ENCODE measurements at places on chromosomes 4 and X.

- no peak for DNase-seq
Observed at GRCh38 chr4:26290321-26290720, 30.5 kb upstream of the RBPJ start.

DNA sequence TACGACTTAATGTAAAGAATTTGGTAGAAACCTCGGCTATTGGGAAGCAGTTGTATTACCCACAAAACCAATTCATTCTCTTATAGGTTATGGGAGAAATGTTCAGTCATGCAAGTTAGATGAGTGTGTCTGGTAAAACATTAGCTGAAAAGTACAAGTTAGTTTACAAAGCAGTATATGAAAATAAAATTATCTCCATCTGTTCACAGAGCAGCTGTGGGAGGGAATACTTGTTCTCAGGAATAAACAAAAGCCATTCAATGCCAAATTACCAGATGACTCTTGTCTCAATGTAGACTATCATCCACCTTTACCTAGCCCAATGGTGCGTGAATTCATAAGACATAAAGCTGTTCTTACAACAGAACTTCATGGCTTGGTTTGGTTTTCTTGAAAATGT lies 28.6 kb downstream of the STAP1 start:
- no peak for DNase-seq

DNA sequence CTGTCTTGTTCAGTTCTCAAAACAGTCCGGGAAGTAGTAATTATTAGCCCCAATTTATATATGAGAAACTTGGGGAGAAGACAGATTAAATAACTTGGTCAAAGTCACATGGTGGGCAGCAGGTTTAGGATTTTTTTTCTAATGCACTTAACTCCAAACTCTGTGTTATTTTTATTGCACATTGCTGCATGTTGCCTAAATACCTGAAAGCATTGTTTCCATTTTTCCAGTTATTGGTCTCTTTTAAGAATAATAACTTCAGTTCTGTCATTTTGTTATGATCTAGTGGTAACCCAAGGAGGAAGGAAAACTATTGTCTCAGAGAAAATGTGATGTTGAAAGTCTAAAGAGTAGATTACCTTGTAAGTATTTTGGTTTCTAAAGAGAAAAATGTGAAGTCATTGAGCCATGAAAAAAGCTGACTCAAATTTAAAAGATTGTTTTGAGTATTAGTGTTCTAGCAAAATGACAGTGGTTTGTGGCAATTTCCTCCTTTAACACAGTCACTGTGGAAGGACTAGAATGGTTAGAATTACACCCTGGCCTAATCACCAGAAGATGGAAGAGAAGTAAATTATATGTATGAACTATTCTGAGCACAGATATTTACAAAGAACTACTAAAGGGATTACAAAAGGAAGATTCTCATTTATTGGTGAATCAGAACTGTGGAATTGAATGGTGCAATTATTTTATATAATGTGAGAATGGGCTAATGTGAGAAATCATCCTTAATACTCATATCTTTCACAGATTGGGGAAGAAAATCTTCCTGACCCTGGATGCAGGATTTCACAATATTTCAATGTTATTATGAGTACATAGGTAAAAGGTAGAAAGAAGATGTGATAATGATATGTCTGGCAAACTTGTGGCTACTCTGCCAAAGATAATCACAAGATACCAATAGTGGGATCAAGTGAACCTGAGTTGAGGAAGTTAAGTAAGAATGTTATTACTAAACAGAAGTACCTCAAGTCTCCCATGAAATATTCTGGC lies 21.7 kb upstream of the CXCL8 start:
- peak; percentile 61 for DNase-seq

DNA sequence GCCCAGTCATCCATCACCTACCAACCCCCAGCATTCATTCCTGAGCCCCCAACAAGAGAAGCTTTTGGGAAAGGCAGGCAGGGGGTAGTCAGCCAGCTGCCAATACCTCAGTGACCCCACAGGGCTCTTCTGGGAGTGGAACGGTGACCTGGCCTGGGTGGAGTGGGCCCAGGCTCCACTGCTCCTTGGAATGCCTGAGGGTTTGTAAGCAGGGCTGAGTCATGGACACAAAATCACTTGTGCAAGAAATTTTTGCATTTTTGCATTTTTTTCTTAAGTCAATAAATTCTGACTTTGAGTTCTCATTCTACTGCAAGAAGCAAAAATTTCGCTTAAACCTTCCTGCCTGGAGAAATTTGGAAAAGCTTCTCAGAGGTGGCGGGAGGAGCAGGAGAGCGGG lies 18.5 kb downstream of the SORCS2 start:
- DNase-seq, result no peak

DNA sequence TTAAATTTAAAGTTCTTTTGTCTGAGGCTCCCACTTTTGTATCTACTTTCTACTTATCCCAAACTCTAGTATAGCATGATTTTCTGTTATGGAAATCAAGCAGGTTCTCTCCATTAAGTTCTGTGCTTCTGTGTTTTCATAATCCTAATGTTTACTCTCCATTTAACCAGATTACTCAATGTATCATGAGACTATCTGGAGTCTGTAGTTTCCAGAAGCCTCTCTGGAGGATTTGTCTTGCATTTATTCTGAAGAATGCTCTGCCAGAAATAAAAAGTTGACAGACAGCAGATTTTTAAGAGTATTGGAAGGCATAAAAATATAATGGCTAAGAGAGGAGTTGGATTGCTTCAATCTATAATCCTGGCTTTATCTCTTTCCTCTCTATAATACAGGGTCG lies 39.2 kb upstream of the PLS3 start:
- no peak for DNase-seq

GRCh38 chr4:72467633-72468032 lies 101.4 kb downstream of the ADAMTS3 start:
- no peak for DNase-seq

- DNase-seq, result peak; percentile 75
Observed at GRCh38 chr4:151940926-151941617, 180.3 kb upstream of the GATB start.

GRCh38 chr4:48244665-48245064 lies 25.0 kb downstream of the TEC start:
- no peak for DNase-seq

GRCh38 chr4:119165767-119166166 lies 30.1 kb downstream of the MYOZ2 start:
- no peak for DNase-seq

DNA sequence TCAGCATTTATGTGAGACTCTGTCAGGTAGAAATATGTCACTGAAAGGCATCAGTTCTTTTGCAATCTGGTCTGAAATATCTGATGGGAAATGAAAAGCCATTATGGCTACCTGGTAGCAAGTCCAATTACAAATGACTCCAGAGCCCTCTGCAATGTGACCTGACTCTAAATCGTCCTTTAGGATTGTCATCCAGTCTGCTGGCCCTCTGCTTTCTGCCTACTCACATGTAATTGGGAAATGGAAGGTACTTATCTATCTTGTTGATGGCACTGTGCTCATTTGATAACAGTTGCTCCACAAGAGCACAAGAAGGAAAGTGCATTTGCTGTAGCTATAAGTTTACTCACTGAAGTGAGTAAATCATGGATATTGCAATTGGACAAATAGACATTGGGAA lies 799.8 kb downstream of the RAPGEF2 start:
- DNase-seq, result no peak

GRCh38 chr4:74855879-74856278 lies 61.6 kb upstream of the BTC start:
- no peak for DNase-seq

DNA sequence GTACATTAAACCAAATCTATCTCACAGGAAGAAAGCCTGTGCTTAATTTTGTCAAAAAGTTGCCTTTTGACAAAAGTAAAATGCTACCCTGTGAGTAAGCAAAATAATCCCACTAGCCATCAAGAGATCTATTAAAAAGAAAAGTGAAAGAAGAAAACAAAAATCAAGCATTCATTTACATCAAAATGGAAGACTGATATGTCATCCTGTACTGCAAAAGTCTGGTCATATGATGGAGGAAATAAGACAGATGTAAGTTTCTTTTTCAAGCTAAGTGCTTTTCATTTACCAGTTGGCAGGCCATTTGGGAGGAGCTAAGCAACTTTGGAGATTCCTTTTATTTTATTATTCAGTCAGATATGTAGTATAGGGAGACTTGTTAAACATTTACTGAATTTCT lies 387.4 kb downstream of the SPOCK3 start:
- DNase-seq, result no peak

DNA sequence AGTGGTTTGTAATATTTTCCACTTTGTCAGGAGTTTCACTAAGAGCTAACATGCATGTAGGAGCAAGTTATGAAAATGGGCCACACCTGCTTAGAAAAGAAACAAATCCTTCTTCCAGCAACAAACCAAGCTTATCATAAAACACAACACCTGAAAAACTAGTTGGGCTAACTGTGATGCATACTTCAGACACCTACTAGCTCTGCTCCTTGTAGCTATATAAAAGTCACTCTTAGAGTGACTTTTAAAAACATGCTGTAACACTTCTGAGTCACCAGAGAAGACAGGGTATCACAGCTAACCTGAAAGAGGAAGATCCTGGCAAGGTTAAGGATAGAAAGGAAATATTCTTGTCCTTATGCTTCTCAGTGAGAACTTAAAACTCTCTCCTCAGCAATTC lies 3.6 kb upstream of the SLAIN2 start:
- DNase-seq, result peak; percentile 54

DNA sequence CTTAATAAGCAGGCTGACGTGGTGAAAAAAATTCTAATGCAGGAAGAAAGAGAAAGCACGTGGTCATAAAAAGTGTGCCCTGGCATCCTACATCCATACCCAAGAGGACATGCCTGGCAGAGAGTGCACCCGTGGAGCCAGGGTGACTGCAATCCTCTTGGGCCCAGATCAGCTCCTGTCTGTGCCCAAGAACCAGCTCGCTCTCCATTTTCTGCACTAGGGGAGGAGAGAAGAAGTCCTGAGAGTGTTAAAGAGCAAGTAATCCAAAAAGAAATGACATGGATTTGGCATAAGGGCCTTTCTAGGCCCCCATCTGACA lies 483.1 kb downstream of the BCOR start:
- no peak for DNase-seq

GRCh38 chr4:67779631-67780030 lies 25.4 kb upstream of the GNRHR start:
- no peak for DNase-seq

GRCh38 chrX:3206314-3206713 lies 140.1 kb downstream of the MXRA5 start:
- no peak for DNase-seq

- no peak for DNase-seq
Observed at GRCh38 chr4:8852118-8852704, 19.4 kb downstream of the HMX1 start.
